Type B pancreatic cell (in vitro differentiated cells): ENCODE measurements at places on chromosomes 7 and 10. TPM values are rescaled to one million over a fixed set of nuclear protein-coding genes. Genes with fewer than 3 reads are reported as not detected.

Gene TBX20
- 0.46 and 0.48 TPM in 2 replicates for total RNA-seq

Gene YAE1
- total RNA-seq = 24.2 and 37.2 TPM in 2 replicates

Gene CASP2
- total RNA-seq = 53.9 and 55.2 TPM in 2 replicates

Gene ENTPD7
- total RNA-seq = 22.9 and 32.8 TPM in 2 replicates

Gene PHYHIPL
- 14.3 and 23.8 TPM in 2 replicates for total RNA-seq

Gene PTPRZ1
- total RNA-seq = 20.7 and 43.4 TPM in 2 replicates

Gene ZNF485
- 3.5 and 6.7 TPM in 2 replicates for total RNA-seq

Gene GHRHR
- total RNA-seq = not detected in 2 replicates

Gene GIMAP5
- total RNA-seq = not detected in 2 replicates

Gene IL6
- 1.8 TPM in 1 of 2 replicates, not detected in the other for total RNA-seq

Gene STYXL1
- total RNA-seq = 45.9 and 51.9 TPM in 2 replicates

Gene RTKN2
- total RNA-seq = 3.2 and 10.0 TPM in 2 replicates
